T-cell (primary cell): ENCODE measurements at places on chromosomes 16 and 17. TPM values are rescaled to one million over a fixed set of nuclear protein-coding genes. Genes with fewer than 3 reads are reported as not detected.

DNA sequence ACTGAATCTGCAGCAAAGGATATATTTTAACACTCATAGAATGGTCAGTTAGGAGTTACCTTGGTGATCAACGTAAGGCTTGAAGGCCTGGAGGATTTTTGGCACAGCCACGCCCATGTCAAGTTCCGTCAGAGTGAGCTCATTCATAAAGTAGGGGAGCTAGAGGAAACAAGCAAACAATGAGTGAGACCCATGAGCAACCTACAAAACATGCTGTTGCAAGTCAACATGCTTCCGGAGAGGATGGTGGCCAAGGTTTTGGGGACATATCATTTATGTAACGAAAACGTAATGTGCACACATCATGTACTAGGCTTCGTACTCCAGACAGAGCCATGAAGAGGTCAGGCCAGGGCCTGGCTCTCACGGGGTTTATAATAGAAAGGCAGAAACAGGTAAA, 41.1 kb upstream of the ERN1 start:
- no peaks in the 10 kb centered on the region for H3K4me1 ChIP-seq
- DNase-seq: no peak
- peaks cover 26% of the 10 kb centered on the region for H3K36me3 ChIP-seq
- no peak overlapping the region for H3K4me3 ChIP-seq

DNA sequence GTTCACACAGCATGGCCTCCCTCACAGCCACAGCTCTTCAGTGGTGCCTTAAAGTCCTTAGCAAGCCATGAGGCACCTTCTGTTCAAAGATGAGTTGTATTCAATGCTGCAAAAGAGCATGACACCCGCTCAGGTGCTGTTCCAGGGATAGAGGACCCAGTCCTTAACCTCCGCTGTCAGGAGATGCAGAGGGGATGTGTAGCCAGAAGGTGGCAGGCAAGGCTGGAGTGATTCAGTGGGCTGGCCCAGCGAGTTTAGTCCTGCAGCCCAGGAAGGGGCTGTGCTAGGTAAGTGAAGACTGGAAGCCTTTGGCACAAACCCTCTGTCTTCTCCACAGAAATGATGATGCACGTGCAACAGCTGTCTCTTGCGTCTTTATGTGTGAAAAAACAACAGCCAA, 25.0 kb upstream of the ADAM11 start:
- H3K27me3 ChIP-seq: no peaks in the 10 kb centered on the region
- H3K4me3 ChIP-seq: no peak overlapping the region
- H3K4me1 ChIP-seq: no peaks in the 10 kb centered on the region
- no peak overlapping the region for H3K27ac ChIP-seq

DNA sequence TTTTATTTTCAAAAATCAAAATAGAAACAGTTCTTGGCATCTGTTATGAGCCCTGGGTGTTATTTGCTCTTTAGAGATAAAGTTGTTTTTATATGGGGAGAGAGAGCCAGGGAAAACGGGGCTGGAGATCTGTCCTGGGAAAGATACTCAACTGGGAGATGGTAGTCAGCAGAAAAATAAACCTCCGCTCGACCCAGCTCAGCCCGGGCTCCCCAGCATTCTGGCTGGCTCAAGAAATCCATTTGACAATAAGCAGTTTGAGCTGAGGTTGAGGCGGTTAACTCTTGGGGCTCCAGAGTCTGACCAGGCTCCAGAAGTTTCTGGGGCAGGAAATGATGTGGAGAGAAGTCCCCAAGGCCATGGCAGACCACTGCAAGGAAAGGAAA, 151.9 kb downstream of the IRX5 start:
- no peaks in the 10 kb centered on the region for H3K4me1 ChIP-seq
- no peaks in the 10 kb centered on the region for H3K27me3 ChIP-seq
- DNase-seq: no peak
- no peak overlapping the region for H3K4me3 ChIP-seq

DNA sequence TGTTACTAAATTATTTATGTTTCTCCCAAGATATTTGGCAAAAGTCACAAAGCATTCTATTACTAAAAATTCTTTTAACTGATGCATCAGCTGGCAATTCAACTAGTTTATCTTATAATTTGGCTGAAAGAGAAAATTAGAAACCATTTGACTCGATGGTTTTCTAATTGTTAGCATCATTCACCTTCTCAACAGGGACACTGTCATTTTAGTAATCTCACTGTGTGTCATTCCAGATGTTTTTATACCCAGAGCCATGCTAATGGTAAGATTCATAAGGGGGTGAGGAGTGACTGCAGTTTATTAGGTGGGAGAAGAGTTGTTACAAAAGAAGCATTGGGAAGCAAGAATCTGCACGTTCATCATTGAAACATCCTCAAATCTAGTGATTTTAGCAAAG, 124.9 kb downstream of the ABCA8 start:
- H3K36me3 ChIP-seq: no peaks in the 10 kb centered on the region
- H3K4me3 ChIP-seq: no peak overlapping the region
- H3K4me1 ChIP-seq: no peaks in the 10 kb centered on the region
- H3K27ac ChIP-seq: no peak overlapping the region

Gene TMEM132E
- total RNA-seq: 0.09 TPM
